ENCODE measurements at places on chromosomes 6 and 20.

DNA sequence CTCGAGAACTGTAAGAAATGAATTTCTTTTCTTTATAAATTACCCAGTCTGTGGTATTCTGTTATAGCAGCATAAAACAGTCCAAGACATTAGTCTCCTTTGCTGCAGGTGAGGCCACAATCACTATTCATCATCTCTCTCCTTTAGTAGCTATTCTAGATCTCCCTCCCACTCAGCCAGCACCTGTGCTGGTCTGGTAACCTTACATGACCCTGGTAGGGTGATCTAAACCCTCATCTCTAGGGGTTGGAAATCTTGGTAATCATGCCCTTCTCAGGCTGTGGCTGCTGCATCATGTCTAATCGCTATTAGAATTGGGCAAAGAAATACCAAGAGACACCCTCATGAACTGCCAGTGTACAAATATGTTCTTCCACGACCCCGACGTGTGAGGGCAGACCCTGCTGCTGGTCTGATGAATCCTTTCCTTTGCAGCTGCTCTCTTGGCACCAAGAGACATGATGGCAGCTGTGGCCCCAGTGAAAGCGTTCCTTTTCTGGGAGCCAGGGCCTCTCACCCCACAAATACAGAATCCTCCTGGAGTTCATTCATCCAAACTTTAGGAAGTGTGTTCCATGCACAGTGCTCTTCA is 23.0 kb upstream of the IGF2R start:
- no peak for DNase-seq

DNA sequence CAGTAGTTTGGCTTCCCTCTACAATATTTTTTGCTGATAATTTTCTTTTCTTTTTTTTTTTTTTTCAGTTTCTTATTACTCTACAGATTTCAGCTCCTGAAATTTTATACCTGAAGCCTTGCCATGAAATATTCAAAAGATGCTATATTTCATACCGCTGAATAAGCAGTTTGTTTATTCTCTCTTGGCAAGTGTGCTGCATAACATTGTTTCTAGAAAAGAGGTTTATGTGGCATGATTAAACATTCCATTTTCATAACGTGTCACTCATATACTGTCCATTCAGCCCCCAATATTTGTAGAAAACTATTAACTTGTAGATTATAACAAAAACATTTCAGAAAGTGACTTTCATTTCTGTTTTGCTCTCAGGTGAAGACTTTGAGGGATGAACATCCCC is 174.4 kb upstream of the NOX3 start:
- DNase-seq = no peak

DNA sequence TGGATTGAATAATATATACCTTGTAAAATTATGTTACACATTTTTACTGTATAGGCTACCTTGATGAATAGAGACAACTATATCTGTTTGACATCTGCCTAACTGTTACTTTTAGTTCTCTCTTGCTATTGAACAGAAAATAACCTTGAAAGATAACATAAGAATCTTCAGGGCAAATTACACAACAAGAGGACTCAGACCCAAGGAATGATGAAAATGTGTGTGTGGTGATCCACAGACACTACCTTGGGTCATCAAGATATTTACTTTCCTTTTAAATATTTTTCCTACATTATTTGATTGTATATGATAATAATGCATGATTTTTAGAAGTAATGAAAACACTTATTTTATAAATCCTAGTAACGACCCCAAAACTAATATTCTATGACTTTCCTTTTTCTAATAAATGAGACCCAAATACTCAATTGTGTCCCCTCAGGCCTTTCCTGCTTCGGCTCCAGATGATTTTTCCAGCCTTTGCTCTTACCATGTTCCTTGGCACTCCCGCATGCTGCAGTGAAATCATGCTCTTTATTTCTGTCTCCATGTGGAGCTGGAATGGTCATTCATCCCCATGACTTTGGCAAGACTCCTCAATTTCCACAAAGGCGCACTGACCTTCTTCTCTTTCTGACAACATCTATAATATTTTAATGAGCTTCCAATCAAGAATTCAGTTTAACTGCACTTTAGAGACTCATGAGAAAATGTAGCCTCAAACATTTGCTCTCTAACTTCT is 187.6 kb downstream of the EPM2A start:
- DNase-seq = no peak

DNA sequence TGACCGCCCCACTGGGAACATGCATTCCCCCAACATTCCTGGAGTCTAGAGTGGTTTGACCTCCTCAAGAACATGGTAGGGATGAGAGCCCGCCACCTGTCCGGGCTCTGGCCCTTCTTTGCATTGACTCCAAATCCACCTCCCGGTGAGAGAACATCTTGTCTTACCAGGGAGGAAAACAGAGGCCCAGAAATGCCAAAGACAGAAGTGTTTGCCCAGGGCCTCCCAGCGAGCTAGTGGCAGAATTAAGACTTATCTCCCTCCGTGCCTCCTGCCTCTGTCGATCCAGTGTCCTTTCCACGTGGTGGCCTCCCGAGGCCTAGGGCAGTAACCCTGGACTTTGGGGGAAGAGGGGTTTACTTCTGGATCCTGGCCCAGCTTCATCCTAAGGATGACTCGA is 134.8 kb downstream of the JPH2 start:
- DNase-seq = no peak

DNA sequence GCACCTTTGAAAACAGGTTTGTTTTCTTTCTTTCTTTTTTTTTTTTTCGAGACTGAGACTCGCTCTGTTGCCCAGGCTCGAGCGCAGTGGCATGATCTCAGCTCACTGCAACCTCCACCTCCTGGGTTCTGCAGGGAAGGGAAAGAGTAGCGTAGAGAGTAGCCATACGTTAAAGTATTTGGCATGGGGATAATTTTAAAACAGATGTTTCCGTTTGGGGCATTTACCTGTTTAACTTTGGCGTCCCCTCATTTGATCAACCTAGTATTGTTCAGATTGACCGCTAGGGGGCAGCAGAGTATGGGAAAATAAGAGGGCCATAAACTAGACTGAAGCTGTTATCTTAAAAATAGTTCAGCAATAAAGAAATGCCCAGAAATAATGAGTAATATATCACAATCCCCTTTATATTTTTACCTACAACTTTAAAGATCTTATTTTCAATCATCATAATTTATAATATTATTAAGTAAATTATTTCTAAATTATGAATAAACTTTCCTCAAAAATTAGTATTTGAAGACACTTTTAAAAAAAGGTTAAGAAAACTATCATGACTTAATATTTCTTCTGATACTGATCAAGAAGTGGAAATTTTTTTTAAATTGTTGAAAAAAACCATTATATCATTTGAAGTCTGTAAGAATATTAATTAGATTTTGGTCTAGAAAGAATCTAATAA is 7.6 kb upstream of the TAAR9 start:
- peak; percentile 61 for DNase-seq

DNA sequence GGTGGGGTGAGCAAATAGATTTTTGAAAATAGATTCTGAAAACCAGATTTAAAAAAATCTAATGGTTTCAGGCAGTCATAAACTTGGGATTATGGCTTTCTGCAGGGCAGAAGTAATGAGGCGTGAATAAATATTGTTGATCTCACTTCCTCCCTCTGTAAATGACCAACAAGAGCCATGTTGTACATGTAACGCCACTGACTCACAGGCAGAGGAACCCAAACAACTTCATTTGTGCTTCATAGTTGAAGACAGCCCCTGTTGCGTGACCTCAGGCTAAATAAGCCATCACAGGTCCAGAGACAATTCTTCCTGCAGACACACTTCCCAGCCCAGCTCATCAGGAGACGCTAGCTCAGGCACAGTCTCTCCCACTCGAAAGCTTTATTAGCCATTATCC is 59.1 kb upstream of the F13A1 start:
- DNase-seq = no peak
